SJCRH30 (cell line): ENCODE measurements at places on chromosomes 1 and 21.
A peak's percentile ranks its signal among the peaks of the same experiment; 100 is the strongest.

DNA sequence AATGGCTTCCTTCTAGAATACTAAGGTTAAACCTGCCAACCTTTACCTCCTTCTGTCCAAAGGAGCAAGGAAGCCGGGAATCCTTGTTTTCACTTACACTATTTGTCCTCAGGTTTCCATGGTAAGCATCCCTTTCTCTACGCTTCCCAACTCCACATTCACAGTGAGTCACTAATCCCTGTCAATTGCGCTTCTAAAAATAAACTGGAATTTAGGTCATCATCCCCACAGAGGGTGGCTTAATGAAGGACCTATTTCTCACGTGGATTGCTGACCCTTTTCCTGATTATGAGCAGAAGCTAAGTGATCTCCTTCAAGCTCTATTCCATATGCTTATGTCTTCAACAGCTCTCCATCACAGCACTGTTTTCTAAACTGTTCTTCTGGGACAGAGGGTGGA lies 39.9 kb upstream of the ABCA4 start:
- DNase-seq = peak; percentile 59

- DNase-seq = no peak
Observed at GRCh38 chr1:78726686-78727085, 77.1 kb downstream of the IFI44 start.

DNA sequence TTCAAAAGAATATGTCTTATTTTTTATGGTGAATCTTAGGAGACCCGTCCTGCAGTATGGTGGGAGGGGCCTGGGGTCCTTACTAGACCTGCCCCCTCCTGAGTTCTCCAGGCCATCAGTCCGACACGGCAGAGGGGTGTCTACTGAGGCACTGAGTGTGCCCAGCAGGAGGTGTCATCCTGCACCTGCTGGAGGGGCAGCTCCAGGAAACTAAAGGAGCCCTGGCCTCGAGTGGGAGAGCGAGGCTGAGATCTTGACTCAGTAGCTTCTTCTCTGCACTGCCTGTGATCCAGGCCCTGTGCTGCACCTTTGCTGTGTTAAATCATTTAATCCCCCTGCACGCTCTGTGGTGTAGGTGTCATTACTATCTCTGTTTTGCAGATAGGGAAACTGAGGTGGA lies 587.7 kb downstream of the PTPRU start:
- no peak for DNase-seq

DNA sequence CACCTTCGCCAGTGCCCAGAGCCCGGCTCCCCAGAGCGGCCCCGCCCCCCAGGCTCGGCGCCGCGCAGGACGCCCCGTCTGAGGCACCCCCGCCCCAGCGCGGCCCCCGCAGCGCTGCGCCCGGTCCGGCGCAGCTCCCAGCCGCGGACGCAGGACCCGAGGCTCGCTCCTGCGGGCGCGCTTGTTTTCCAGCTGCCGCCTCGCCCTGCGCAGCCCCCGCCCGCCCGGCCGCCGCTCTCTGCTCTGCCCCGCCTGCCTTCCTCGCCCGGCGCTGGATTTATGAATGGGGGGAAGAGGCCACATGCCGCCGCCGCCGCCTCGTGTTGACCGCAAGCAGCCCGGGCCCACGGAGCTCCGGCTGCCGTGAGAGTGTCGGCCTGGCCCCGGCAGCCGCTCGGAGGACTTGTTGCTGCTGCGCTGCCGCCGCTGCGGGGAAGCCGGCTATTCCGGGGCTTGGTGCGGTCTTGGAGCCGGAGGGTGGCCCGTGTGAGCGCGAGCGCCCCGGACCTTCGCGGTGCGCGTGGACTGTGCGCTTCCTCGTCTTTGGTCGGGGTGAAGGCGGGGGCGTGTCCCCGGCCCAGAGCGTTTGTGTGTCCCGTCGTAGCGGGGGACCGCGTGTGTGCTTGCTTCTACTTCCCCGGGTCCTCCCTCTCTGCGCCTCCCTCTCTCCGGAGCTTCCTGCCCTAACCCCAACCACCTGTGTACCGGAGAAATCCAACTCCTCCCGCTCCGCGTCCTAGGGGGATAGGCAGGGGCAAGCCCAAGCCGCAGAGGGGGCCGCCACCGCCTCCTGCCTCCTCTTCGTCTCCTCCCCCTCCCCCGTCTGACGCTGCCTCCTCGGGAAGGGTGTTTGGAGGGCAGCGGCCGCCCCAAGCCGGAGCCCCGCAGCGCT lies 736 bp downstream of the KCNC4 start:
- DNase-seq = peak; percentile 24

DNA sequence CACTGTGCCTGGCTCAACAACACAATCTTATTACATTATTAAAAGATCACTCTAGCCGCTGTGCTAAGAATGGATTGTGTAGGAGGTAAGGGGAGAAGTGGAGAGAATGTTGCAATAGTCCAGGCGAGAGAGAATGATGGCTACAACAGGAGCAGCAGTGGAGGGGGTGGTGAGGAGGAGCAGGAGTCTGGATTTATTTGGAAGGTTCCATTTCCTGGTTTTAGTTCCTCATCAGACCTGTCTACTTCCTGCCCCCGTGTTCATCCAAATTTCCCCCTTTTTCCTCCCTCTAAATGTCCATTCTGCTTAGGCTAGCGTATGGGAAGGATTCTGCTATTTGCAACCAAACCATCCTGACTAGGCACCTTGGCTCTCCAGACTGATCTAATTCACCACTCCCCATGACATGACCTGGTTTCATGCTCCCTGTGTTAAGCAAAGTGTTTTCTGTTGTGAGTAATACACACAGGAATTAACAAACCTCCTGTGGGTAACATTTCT lies 35.1 kb upstream of the EYA3 start:
- no peak for DNase-seq

GRCh38 chr1:151705753-151706463 lies 10.7 kb downstream of the CELF3 start:
- no peak for DNase-seq

- no peak for DNase-seq
Observed at GRCh38 chr1:194950584-194950983, 1657.7 kb downstream of the KCNT2 start.

DNA sequence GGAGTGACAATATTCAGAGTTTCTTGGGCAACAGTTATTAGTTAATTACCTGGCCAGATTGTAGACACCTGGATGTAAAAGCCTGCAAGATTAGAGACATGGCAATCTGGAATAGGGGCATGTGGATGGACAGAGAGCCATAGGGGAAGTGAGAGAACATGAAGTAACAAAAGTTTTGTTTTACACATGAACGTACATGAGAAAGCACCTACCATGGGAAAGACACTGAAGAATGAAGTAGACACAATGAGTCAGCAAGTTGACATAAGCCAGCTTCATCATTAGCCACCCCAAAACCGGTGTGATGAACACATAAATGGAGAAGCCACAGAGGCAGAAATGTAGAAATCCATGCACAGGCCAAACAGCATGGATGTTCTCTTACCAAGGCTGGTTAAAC lies 462.1 kb upstream of the C1orf87 start:
- no peak for DNase-seq

- DNase-seq = no peak
Observed at GRCh38 chr1:26350701-26351589, 3.0 kb downstream of the CRYBG2 start.

- DNase-seq = no peak
Observed at GRCh38 chr1:14128096-14128495, 428.1 kb downstream of the PRDM2 start.

DNA sequence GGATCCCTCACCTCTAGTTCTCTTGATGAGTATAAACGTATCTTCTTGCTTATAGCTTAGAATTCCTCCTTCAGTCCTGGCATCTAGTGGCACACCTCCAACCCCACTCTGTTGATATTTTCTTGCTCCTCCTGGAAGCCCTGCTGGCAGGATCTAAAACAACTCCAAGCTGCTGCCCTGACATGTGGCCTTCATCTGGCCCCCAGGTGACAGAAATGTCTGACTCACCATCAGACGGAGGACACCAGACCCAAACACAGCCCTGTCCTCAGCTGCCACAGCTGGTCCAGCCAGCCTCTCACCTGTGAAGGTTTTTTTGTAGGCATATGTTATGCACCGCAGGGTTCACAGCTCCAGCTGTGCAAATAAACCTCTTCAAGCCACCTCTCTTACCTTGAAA lies 53.4 kb downstream of the KRTAP19-8 start:
- DNase-seq = no peak

DNA sequence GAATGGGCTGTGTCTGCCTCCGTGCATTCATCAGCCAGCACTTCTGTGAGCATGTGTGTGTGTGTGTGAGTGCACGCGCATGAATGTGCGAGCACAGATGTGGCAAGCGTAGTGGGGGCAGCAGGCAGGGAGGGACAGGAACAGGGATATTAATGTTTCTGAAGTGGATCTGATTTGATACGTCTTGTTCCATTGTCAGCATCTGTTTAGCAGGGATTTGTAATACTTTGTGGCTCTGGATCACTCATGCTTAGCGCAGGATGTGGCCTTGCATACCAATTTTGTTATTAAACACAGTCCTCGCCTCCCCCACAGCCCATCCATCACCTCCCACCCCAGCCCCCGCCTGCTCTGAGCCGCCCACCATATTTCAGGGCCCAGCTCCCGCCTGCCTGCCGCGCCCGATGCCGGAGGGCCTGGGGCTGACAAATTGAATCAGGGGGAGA lies 52.4 kb downstream of the TMEM53 start:
- no peak for DNase-seq

GRCh38 chr1:117447661-117448060 lies 80.4 kb downstream of the MAN1A2 start:
- no peak for DNase-seq

GRCh38 chr1:92934395-92935378 lies 26.6 kb downstream of the DIPK1A start:
- peak; percentile 83 for DNase-seq

DNA sequence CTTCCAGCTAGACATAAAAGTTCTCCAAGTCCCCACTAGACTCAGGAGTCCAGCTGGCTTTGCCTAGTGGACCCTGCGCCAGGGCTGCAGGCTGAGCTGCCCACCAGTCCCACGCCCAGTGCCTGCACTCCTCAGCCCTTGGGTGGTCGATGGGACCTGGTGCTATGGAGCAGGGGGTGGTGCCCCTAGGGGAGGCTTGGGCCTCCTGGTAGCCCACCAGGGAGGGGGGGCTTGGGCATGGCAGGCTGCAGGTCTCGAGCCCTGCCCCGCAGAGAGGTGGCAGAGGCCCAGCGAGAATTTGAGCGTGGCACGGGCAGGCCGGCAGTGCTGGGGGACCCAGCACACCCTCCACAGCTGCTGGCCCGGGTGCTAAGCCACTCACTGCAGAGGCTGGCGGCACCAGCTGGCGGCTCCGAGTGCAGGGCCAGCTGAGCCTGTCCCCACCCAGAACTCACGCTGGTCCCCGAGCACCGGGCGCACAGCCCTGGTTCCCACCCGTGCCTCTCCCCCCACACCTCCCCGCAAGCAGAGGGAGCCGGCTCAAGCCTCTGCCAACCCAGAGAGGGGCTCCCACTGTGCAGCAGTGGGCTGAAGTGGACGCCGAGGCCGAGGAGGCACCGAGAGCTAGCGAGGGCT lies 30.2 kb upstream of the GBP5 start:
- no peak for DNase-seq

DNA sequence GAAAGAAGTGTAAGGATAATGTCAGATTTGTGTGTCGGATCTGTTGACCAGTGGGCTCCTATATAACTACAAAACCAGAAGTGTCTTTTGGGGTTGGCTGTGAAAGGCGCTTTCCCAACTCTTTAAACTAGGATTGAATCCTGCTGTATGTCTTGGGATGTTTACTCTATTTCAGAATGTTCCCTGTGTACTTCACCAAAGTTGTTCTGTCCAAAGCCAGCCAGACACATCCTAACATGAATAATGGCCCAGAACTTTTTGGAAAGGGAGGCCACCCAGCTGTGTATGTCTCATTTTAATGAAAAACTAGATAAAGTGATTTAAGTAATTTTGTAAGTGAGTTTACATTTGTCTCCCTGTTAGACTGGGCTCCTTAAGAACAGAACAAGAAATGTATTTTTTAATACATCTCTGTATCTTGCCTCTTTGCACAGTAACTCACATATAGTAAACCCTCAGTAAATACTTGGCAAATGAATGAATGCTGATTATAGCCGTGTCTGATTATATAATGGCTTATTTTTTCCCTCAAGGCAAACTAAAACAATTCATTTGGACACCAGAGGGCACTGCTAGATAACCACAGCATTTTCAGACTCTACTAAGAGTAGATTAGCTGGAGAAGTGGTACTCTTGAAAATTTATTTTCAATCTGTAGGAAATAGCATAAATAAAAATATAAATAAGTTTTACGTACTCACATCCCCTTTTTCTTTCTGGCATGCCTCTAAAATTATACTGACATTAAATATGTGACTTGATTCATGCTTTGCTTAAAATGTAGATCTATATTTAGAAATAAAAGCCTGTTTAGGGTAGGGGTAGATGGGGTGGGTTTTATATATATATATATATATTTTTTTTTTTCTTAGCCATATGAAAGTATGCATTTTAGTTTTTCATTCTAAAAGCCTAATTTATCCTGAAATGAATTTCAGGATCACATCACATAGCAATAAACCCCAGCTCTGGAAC lies 23.8 kb downstream of the TSEN15 start:
- peak; percentile 11 for DNase-seq

DNA sequence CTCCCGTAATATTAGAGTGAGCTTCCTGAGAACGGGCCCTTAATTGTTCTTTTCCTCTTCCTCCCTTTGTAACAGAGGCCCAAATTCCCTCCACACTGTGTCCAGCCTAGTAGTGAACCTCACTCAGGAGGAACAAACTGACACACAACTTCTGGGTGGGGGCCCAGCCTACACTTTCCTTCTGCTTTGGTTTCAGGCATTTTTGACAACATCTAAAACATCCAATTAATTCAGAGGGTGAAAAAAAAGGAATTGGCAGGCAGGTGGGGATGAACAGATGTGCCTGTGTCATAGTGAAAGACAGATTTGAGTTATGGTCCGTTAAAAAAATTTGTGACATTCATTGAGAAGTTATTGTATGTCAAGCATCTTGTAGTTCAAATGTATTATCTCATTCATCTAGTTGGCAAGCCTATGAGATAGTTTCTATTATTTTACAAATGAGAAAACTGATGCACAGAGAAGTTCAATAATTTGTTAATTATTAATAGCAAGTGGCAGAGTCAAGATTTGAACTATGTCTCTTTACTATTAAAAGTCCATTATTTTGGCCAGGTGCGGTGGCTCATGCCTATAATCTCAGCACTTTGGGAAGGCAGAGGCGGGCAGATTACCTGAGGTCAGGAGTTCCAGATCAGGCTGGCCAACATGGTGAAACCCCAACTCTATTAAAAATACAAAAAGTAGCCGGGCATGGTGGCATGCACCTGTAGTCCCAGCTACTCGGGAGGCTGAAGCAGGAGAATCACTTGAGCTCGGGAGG lies 41.6 kb upstream of the LRIG2 start:
- no peak for DNase-seq

DNA sequence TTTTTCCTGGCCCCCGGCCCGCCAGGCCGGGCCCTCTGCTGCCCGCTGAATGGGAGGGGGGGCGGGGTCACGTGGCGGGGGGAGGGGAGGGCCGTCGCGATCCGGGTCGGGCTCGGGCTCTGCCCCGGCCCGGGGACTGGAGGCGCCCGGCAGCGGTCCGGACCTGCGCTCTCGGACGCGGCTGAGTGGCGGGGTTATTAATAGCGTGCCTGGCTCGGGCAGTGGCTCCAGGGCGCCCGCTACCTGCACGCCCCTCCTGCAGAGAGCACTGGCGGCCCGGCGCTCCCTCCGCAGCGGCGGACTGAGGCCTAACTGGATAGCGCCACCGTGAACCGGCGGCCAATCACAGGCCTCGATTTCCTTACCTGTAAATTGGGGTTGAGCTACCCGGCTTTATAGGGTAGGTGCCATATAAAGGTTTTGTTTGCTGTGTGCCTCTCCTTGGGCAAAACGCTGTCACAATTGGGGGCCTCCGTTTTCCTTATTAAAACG lies 28.1 kb downstream of the AHDC1 start:
- no peak for DNase-seq

- no peak for DNase-seq
Observed at GRCh38 chr1:29481031-29481430, 244.7 kb downstream of the PTPRU start.
